A549 treated with CpdA at 1 μM for 4 hours (cell line): ENCODE measurements at places on chromosomes 5 and 9. TPM values are rescaled to one million over a fixed set of nuclear protein-coding genes. Genes with fewer than 3 reads are reported as not detected.

The ANGPTL2 gene
- not detected in 5 replicates for total RNA-seq

The PCDHGA7 gene
- total RNA-seq = 0.72 to 1.3 TPM (median 0.96 TPM) in 5 replicates

The TBCA gene
- total RNA-seq = 270 to 339 TPM (median 291 TPM) in 5 replicates

The SPEF2 gene
- 1.5 to 2.5 TPM (median 2.0 TPM) in 5 replicates for total RNA-seq

The CCNB1 gene
- total RNA-seq = 261 to 299 TPM (median 292 TPM) in 5 replicates

The HOMER1 gene
- 3.7 to 9.7 TPM (median 5.7 TPM) in 5 replicates for total RNA-seq

The SLC45A2 gene
- 0.07 to 0.16 TPM in 2 of 5 replicates, not detected in the others for total RNA-seq

The ACSL6 gene
- 0.06 to 0.24 TPM (median 0.17 TPM) in 4 of 5 replicates, not detected in the other for total RNA-seq

The TAS2R1 gene
- total RNA-seq = not detected in 5 replicates

The CCNO gene
- total RNA-seq = 5.4 to 10.2 TPM (median 8.9 TPM) in 5 replicates

The SPOCK1 gene
- total RNA-seq = 13.4 to 19.8 TPM (median 18.7 TPM) in 5 replicates

The SFXN1 gene
- 87.2 to 109 TPM (median 95.9 TPM) in 5 replicates for total RNA-seq

The TMC1 gene
- 0.05 to 0.14 TPM in 2 of 5 replicates, not detected in the others for total RNA-seq

The LHX6 gene
- total RNA-seq = 0.22 to 0.45 TPM (median 0.27 TPM) in 5 replicates

The ANKRD33B gene
- 10.0 to 11.2 TPM (median 10.9 TPM) in 5 replicates for total RNA-seq

The CDC23 gene
- 24.3 to 34.8 TPM (median 29.3 TPM) in 5 replicates for total RNA-seq

The BSPRY gene
- 0.06 to 0.12 TPM (median 0.07 TPM) in 3 of 5 replicates, not detected in the others for total RNA-seq

The SMIM33 gene
- not detected in 5 replicates for total RNA-seq

The GRIA1 gene
- total RNA-seq = not detected in 5 replicates

The CFAP90 gene
- 0.10 to 0.59 TPM (median 0.51 TPM) in 5 replicates for total RNA-seq

The GADD45G gene
- total RNA-seq = 0.16 to 0.40 TPM (median 0.35 TPM) in 4 of 5 replicates, not detected in the other

The TNFAIP8 gene
- 27.3 to 52.5 TPM (median 30.3 TPM) in 5 replicates for total RNA-seq

The ECSCR gene
- total RNA-seq = not detected in 5 replicates

The NSA2 gene
- total RNA-seq = 121 to 165 TPM (median 140 TPM) in 5 replicates

The BTNL8 gene
- not detected in 5 replicates for total RNA-seq

The SLC35D2 gene
- total RNA-seq = 15.3 to 20.5 TPM (median 19.4 TPM) in 5 replicates

The GMCL2 gene
- not detected in 5 replicates for total RNA-seq

The C5orf58 gene
- total RNA-seq = not detected in 5 replicates

The HMCN2 gene
- total RNA-seq = 0.03 to 0.14 TPM (median 0.08 TPM) in 5 replicates

The TESK1 gene
- 20.0 to 25.9 TPM (median 24.6 TPM) in 5 replicates for total RNA-seq

The CARTPT gene
- total RNA-seq = not detected in 5 replicates

The FRMD3 gene
- total RNA-seq = 1.5 to 2.7 TPM (median 1.9 TPM) in 5 replicates

The ABO gene
- total RNA-seq = not detected in 5 replicates
